Mesenteric fat pad (tissue), 1 donor: ENCODE measurements at places on chromosomes 6 and 20. TPM values are rescaled to one million over a fixed set of nuclear protein-coding genes. Genes with fewer than 3 reads are reported as not detected.

The COL20A1 gene
- not detected for total RNA-seq

The UBE2V1 gene
- total RNA-seq = 89.0 TPM

The DSP gene
- 4.0 TPM for total RNA-seq

The RGS17 gene
- 4.6 TPM for total RNA-seq

The CDH26 gene
- total RNA-seq = 1.5 TPM

The MYLK4 gene
- total RNA-seq = 0.61 TPM

The MLN gene
- total RNA-seq = not detected

The CRISP2 gene
- not detected for total RNA-seq

The ENPP5 gene
- total RNA-seq = 0.67 TPM

The TRIM15 gene
- total RNA-seq = not detected

The LY6G6D gene
- not detected for total RNA-seq

The NMBR gene
- not detected for total RNA-seq

The SSTR4 gene
- not detected for total RNA-seq

The ZSCAN23 gene
- 1.5 TPM for total RNA-seq

The PPIL6 gene
- total RNA-seq = 2.3 TPM

The DUSP15 gene
- total RNA-seq = 0.77 TPM

The CDH4 gene
- total RNA-seq = not detected

The TMEM170B gene
- 13.5 TPM for total RNA-seq

The RAB5IF gene
- 109 TPM for total RNA-seq

The OLIG3 gene
- total RNA-seq = not detected

The TBXT gene
- not detected for total RNA-seq

The BMP7 gene
- total RNA-seq = 0.16 TPM

The PLAGL1 gene
- 40.9 TPM for total RNA-seq

The PNPLA1 gene
- 0.32 TPM for total RNA-seq

The LTB gene
- total RNA-seq = 1.4 TPM

The SLC17A3 gene
- total RNA-seq = not detected

The LST1 gene
- 23.8 TPM for total RNA-seq

The NRSN1 gene
- not detected for total RNA-seq

The RAET1L gene
- not detected for total RNA-seq

The ACTL10 gene
- 0.93 TPM for total RNA-seq

The GJA10 gene
- total RNA-seq = not detected

The ENPP3 gene
- 0.48 TPM for total RNA-seq

The SLC16A10 gene
- total RNA-seq = 30.3 TPM

The PCNA gene
- 24.6 TPM for total RNA-seq

The MAS1 gene
- not detected for total RNA-seq

The PPP1R10 gene
- 49.1 TPM for total RNA-seq

The CLVS2 gene
- not detected for total RNA-seq

The SCGN gene
- total RNA-seq = 3.6 TPM

The CCN2 gene
- 99.8 TPM for total RNA-seq

The SAMD5 gene
- total RNA-seq = 0.39 TPM

The ERMARD gene
- 19.8 TPM for total RNA-seq

The ANGPT4 gene
- total RNA-seq = 0.42 TPM

The BACH2 gene
- total RNA-seq = 2.0 TPM

The GFOD1 gene
- 25.9 TPM for total RNA-seq

The TUBB1 gene
- 0.51 TPM for total RNA-seq

The IL22RA2 gene
- not detected for total RNA-seq

The MCM9 gene
- total RNA-seq = 9.4 TPM

The PAK5 gene
- not detected for total RNA-seq

The L3MBTL3 gene
- 9.9 TPM for total RNA-seq

The LCA5 gene
- total RNA-seq = 3.1 TPM

The COL12A1 gene
- total RNA-seq = 376 TPM

The GABRR1 gene
- not detected for total RNA-seq

The HM13 gene
- 186 TPM for total RNA-seq

The PACRG gene
- total RNA-seq = not detected

The OR2B6 gene
- not detected for total RNA-seq
